Stimulated activated CD4-positive, alpha-beta T cell treated with anti-CD3 and anti-CD28 coated beads, Interleukin-1b, Interleukin-23, amount 100 ng/mL, for 4 hours (primary cell): ENCODE measurements at places on chromosomes 5 and 9.

DNA sequence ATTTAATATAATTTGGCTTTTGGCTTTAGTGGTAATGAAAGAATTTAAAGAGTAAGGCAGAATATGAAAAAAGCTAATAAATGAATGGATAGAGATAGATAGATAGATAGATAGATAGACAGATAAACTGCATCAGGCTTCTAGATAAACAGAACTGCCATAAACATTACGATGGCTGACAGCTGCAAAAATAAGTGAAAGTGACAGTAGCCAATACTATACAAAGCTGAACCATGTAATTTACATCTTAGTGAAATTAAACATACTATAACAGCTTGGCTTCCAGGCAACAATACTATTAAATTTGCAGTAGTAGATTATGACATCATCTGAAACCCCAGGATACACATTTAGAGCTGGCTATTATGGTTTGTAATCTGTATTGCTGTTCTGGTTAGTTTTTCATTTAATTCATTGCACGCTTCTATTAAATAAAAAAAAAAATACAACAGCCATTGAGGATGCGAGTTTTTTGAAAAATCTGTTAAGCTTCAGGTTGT is 1354.8 kb downstream of the PTPRD start:
- no peak for DNase-seq

DNA sequence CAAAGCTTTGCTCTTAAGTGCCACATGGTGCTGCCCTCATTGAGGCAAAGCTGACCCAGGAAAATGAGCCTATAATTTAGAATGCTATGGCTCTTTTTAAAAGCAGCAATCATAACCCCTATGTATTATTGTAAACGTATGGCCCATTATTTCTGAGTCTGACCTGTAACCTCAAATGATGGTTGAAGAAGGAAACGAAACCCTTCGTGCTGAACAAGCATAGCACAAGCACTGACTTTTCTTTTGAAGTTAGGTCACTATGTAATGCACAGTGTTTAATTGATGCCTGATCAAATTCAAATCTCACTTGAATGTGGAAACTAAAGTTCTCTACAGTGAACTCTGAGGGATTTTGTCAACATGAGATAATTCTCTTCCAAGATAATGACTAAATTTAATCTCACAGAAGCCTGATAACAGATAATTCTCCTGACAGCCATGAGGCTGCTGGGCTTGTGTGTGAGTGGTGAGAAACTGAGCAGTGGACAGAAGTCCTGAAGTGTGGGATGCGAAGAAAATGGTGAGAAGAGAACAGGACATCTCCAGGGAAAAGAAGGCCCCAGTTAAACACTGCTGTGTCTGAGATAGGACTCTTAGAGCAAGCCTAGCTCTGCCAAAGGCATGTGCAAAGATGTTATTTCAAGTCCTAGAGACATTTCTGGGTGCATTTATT is 226.9 kb downstream of the MAN2A1 start:
- no peak for DNase-seq

GRCh38 chr9:128190516-128191405 is 611 bp downstream of the CIZ1 start:
- no peak for DNase-seq

- DNase-seq, result no peak
Observed at GRCh38 chr5:80442742-80443141, 34.9 kb downstream of the ZFYVE16 start.

DNA sequence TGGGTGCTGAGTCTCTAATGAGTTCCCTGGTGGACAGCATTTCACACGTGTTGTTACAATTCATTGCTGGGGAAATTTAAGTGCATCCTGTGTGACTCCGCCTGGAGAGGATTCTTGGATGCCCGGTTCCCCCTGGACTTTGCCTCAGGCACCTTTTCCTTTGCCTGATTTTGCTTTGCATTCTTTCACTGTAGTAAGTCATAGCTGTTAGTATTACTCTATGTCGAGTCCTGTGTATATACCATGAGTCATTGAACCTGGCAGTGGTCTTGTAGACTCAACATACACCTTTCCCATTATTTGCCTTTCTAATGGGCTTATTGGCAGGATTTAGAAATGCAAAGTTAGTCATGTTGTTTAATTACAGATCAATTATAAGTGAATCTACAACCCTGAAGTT is 81.9 kb upstream of the DHFR start:
- DNase-seq, result no peak

GRCh38 chr9:89508951-89509615 is 11.2 kb upstream of the SEMA4D start:
- DNase-seq, result no peak

- no peak for DNase-seq
Observed at GRCh38 chr5:67061511-67061910, 135.1 kb downstream of the CD180 start.

DNA sequence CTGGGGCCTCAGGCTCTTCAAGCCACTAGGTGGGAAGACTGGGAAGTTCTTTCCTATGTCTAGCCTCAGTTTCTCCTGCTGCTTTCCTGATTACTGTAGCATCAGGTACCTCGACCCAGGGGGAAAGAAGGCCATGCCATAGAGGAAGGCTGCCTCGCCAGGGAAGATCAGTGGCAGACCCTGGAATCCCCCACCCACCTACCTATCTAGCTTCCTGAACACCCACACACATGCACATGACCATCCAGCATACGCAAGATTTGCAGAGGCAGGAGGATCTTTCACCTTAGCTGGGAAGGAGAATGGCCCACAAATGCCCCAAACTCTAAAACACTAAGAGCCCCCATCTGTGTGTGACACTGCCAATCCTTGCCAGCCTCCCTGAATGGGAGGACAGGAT is 8.0 kb downstream of the NR5A1 start:
- DNase-seq, result no peak

DNA sequence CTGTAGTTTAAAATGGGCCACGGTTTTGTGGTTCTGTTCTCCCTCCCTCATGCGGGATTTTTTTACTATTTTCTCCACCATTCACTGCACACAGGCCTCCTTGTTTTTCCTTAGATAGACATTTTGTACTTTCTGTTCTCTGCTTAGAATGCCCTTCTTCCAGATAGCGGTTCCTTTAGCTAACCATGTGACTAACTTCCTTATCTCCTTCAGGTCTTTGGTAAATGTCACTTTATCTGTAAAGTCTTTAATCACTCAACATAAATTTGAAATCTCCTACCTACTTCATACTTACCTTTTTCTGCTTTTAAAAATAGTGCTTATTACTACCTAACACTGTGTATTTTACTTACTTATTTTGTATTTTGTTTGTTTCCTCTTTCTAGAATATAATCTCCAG is 15.0 kb downstream of the FER start:
- no peak for DNase-seq

DNA sequence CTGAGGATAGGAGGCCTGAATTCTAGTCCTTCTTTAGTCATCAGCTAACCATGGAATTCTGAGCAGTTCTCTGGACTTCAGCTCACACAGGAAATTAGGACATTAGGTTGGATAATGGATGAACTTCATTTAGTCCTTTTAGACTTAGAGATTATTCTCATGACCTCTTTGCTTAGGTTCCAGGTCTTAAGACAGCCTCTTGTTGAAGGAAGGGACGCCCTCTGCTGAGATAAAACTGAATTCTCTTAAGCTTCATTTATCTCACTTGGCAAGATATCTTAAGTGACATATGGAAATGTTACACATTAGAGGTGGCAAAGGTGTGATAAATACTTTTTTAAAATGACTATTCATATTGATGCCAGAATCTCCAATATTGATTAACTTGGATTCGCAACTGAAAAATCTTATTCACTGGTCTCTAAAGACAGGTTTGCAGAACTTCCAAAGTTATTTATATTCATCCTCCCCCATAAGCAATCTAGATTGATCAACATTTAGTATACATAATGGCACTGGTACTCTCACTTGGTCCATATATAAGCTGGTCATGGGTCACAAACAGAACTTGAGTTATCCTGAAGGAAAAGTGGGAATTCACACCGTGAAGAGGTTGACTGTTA is 16.9 kb upstream of the ZNF366 start:
- DNase-seq, result no peak

DNA sequence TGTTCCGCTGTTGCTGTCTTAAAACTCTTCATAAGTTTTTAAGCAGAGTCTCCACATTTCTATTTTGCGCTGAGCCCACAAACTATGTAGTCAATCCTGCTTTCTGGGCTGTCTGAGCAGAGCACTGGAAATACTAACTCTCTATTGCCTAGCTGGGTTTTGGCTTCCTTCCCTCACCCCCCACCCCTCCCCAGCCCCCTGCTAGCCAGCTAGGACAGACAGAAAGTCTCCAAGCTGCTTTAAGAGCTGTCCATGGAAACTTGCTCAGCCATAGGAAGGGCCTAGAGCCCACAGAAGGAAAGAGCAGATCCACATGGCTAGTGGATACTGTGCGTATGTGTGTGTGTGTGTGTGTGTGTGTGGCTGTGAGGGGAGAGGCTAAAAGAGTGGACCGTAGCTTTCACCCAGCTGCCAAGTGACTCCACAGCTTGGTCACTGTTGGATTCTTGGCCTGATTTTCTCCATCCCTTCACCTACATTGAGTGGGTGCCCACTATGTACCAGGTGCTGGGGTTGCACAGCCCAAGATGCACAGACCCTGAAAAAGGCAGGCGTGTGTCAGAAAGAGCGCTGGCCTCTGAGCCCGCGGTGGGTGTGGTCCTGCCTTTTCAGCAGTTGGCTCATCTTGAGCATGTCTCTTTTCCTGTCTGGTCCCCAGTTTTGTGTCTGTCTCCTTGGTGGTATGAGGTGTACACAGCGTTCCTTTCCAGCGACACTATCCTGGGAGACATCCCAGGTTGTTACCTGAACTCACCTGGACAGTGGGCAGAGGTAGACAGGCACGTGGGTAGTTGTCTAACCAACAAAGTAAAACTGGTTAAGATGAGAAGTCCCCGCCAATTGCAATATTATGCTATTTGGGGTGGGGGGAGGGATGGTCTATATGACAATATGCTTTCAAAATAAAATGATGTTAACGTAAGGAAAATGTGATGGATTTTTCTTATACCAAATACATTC is 5.4 kb upstream of the NKX2-5 start:
- DNase-seq, result no peak

DNA sequence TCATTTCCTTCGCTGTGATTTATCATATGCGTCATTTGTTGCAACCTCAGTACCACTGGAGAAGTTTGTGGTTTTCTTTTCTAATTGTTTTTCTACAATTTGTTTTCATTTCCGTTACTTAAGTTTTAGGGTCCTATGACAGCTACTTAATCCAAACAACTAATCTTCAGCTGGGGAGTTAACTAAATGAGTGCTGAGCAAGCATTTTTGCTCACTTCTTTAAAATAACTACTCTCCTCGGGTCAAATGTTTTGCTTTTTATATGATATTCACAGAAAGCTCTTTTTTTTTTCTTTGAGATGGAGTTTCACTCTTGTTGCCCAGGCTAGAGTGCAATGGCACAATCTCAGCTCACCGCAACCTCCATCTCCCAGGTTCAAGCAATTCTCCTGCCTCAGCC is 14.6 kb upstream of the ICE1 start:
- DNase-seq, result no peak

GRCh38 chr5:94180761-94181160 is 437.6 kb downstream of the KIAA0825 start:
- DNase-seq, result no peak

- DNase-seq, result no peak
Observed at GRCh38 chr9:99826579-99826978, 4.9 kb downstream of the NR4A3 start.

DNA sequence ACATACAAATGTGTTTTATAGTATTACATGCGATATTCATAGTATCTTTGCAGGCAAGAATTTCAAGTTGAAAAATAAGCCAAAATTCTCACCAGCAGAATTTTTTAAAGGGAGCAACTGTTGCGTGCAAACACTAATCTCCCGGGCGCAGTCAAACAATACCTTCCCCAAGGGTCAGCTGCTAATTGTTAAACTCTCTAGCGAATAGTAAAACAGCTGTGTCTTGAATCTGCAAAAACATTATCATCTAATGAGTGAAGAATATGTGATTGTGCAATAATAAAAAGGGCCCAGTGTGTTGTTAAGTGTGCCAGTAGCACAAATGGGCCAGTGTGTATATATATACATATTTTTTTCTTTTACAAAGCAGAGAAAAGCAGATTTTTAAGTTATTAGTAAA is 131.4 kb downstream of the CCDC192 start:
- no peak for DNase-seq

GRCh38 chr5:84239494-84239893 is 145.2 kb downstream of the EDIL3 start:
- DNase-seq, result no peak

DNA sequence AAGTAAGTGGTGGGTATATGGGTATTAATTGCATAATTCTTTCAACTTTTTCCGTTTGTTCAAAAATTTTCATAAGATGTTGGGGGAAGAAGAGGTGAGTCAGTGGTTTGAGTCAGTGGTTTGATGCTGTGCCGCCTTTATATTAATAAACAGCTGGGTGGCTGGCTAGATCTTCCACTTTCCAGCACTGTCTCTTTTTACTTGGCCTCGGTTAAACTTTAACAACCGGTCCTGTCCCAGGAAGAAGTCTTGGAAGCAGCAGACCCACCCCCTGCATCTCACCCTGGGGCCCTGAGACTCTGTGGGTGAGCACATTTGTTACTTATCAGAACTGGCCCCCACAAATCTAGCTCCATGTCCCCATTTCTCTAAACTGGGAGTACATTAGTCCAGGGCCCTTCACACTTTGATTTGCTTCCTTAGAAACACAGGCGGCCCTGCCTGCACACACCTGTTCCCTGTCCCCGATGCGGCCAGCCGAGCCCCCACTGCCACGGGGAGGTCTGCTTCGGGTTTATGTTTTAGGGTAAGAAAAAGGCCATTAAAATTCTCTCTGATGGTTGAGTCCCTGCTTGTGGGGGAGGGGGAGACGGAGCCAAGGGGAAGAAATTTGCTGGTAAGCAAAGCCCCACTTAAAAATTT is 90.7 kb downstream of the PTCH1 start:
- DNase-seq, result no peak

DNA sequence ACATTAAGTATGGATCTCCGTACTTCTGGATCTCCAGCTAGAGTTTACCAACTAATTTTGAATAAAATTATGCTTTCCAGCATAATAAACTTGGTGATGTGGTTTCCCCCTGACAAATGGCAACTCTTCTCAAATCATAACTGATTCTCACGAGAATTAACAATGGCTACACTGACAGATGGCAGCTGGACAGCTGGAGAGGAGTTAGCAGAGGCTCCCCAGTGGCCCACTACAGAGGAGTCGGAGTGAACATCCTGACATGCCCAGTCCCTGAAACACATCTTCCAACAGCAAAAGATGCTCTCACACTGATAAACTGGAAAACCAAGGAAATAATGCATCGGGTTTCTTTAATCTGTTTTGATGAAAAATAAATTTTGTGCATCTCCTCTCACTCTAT is 239.6 kb downstream of the MAN2A1 start:
- no peak for DNase-seq

DNA sequence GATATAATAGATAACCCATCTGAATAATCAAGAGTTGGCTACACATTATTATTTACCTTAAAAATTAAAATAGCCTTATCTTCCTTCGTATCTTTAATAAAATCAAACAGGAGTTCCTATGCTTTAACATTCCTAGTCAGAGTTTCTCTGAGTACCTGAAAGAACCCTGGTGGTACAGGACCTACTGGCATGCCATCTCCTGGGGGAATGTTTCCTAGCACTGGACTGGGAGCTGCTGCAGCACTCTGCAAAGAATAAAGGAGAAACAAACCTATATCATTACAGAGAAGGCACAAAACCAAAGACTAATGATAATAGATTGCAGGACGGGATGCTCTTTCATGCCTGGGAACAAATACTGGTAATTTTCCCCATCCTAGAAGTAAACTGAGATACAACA is 119.5 kb upstream of the ACOT12 start:
- DNase-seq, result no peak
